GM10248 (cell line): ENCODE measurements at places on chromosomes 2 and 18.

- no peak for DNase-seq
Measured at GRCh38 chr2:68829749-68830148, 41.4 kb downstream of the BMP10 start.

- DNase-seq: no peak
Measured at GRCh38 chr18:48171490-48172188, 237.5 kb downstream of the ZBTB7C start.

DNA sequence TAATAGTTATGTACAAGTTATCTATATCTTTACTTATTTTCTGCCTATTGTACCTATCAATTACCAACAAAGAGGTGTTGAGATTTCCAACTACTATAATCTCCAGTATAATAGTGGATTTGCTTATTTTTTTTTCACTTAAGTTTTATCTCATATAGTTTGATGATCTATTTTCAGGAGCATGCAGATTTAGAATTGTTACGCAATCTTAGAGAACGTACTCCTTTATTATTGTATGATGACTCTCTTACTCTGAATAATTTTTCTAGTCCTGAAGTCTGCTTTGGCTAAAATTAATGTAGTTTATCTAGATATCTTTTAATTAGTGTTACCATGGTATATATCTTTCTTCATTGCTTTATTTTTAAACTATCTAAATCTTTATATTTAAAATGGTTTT is 205.2 kb downstream of the SCG2 start:
- DNase-seq: no peak

GRCh38 chr2:161238560-161239325 is 69.5 kb upstream of the PSMD14 start:
- peak; percentile 46 for DNase-seq

- no peak for DNase-seq
Measured at GRCh38 chr18:34342960-34343359, 118.2 kb upstream of the NOL4 start.

DNA sequence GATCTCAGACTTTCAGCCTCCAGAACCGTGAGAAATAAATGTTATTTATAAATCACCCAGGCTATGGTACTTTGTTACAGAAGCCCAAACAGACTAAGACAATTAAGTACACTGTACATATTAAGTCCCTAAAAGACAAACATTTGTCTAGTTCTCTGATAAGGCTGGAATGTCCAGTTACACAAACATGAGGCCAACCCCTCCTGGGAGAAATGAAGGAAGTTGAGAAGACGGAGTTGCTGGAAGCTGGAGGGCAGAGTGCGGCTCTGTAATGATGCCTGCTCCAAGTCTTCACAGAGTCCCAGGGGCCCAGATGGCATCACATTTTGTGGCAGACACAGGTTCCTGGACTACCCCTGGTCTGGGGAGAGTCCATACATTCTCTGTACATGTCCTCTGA is 79.2 kb upstream of the ST8SIA3 start:
- no peak for DNase-seq

GRCh38 chr2:227363756-227364155 is 15.3 kb downstream of the TM4SF20 start:
- DNase-seq: no peak

- no peak for DNase-seq
Measured at GRCh38 chr2:132876745-132877391, 206.9 kb upstream of the LYPD1 start.

GRCh38 chr2:33488715-33489540 is 12.5 kb downstream of the RASGRP3 start:
- DNase-seq: peak; percentile 45

- DNase-seq: no peak
Measured at GRCh38 chr2:109069331-109070194, 59.4 kb upstream of the SH3RF3 start.

DNA sequence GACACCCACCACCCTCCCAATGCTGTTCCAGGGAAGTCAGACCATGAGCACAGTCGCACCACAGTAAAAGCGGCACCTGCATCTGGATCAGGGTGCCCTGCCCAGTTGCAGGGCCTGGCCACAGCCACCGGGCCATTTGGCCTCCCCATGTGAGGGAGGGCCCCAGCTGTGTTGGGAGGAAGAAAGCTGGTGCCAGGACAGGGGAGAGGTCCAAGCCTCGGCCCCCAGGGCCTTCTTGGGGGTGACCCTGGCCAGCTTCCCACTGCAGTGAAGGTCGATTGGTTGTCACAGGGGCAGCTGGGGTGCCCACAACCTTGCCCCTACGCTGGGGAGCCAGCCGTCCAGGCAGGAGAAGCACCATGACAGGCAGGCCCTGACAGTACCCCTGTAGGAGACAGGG is 183.2 kb upstream of the RAB6C start:
- no peak for DNase-seq

GRCh38 chr2:150643114-150643725 is 155.8 kb upstream of the RND3 start:
- no peak for DNase-seq

DNA sequence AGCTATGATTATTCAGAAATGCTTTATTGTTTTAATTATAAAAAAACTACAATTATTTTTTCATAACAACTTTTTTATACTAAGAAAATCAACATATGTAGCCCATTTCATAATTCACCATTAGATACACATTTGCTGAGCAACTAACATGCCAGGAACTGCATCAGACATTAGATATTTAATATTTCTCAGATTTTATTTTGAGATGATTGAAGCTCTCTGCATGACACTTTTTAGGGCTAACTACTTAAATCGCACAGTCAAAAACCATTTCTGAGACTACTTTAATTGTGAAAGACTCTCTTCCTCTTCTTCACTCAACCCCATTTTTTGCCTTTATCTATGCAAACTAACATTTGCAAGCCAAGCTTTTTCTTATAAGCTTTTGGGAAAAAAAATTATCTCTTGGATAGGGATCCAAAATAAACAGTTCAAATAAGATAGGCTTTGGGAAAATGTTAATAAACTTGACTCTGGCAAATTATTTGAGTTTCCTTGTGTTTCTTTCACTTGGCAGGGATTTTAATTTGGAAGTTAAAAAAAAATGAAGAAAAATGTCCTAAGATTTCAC is 9.1 kb upstream of the COL3A1 start:
- DNase-seq: no peak

- no peak for DNase-seq
Measured at GRCh38 chr18:74486119-74486849, 9.9 kb upstream of the CNDP2 start.

DNA sequence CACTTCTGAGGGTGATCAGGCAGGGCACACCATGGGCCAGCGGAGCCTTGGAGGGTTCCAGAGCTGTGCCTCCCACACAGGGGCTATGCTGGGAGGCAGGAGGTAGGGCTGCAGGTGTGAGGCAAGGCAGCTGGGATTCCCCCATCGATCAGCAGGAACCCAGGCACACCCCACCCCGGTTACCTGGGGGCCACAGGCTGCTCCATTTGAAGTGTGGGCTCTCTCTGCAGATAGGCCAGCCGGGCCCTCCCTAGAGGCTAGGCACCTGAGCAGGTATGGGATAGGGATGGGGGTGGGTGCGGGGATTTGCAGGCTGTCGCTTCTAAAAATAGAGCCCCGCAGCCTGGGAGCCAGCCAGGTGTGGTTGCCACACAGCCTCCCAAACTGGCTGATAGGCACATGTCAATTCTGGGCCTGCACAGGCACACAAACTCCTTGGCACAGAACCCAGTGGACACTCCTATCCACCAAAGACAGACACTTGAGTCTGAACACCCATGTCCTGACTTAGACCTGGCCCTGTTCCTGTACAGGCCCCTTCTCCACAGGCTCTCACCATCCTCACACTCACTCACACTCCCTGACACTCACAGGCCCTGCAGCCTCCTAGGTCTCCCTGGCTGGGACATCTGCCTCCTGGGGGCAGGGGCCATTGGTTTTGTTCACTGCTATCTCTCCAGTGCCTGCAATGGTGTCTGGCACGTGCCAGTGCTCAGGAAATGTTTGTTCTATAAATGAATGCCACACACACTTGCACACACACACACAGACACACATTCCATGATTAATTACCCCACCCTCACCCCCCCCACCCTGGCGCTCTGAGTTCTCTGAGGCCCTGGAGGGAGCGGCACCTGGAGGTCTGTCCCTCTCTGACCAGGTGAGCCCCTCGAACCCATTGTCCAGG is 73.4 kb downstream of the ZFP36L2 start:
- no peak for DNase-seq

GRCh38 chr2:15782009-15782751 is 158.2 kb upstream of the MYCN start:
- no peak for DNase-seq

GRCh38 chr2:129922571-129923264 is 56.7 kb upstream of the RAB6C start:
- no peak for DNase-seq

GRCh38 chr2:69624131-69624530 is 19.4 kb downstream of the AAK1 start:
- DNase-seq: no peak

DNA sequence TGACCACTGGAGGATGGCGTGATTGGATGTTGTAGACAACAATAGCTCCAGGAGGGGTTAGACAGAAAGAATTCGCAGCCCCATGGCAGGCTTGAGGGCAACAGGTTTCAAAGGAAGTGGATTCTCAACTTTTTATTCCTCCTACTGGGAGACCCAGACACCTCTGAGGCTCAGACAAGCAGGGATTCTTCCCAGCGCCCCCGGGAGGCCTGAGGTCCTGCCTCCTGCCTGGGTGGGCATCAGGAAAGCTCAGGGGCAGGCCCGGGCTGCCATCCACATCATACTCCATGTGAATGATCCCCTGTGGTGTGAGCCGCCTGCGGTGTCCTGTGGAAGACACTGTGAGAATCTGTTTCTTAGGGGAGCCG is 203.5 kb downstream of the CYP26B1 start:
- DNase-seq: no peak

DNA sequence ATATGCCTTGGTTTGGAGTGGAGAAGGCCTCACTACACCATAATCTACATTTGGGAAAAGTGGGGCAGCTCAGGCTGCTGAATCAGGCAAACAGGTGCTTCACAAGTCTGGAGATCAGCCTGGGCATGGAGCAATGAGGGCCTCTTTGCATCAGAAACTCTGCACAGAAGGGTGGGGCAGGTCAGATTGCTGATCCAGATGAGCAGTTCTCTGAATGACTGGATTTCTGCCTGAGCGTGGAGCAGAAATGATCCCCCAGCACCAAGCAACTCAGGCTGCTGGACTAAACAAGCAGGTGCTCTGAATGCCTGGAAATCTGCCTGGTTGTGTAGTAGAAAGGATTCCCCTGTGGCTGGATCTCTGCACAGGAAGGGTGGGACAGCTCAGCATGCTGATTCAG is 605.3 kb upstream of the ZNF804A start:
- no peak for DNase-seq

- no peak for DNase-seq
Measured at GRCh38 chr2:120491111-120491625, 145.2 kb downstream of the INHBB start.

DNA sequence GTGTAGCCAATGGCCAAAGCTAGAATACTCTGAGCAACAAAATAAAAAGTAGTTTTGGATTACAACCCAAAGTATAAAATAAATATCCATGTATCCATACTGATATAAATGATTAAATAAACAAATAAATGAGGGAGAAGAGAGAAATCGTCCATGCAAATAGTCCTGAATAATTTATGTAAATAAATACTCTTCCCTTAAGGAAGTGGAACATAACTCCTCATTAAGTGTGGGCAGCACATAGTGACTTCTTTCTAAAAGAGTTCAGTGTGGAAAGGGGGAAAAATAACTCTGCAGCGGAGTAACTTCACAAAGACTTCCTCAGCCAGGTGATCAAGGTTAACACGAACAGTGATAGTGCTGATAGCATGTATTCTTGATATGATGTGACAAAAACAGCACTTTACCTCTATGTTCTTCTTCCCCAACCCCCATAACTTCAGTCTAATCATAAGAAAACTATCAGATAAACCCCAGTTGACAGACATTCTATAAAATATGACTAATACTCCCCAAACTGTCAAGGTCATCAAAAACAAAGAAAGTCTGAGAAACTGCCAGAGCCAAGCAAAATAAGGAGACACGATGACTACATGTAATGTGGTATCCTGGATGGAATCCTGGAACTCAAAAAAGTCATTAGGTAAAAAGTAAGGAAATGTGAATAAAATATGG is 30.7 kb downstream of the METTL8 start:
- no peak for DNase-seq

- DNase-seq: no peak
Measured at GRCh38 chr2:191202209-191202721, 42.9 kb upstream of the MYO1B start.

- DNase-seq: no peak
Measured at GRCh38 chr2:26687801-26688200, 4.7 kb upstream of the KCNK3 start.

DNA sequence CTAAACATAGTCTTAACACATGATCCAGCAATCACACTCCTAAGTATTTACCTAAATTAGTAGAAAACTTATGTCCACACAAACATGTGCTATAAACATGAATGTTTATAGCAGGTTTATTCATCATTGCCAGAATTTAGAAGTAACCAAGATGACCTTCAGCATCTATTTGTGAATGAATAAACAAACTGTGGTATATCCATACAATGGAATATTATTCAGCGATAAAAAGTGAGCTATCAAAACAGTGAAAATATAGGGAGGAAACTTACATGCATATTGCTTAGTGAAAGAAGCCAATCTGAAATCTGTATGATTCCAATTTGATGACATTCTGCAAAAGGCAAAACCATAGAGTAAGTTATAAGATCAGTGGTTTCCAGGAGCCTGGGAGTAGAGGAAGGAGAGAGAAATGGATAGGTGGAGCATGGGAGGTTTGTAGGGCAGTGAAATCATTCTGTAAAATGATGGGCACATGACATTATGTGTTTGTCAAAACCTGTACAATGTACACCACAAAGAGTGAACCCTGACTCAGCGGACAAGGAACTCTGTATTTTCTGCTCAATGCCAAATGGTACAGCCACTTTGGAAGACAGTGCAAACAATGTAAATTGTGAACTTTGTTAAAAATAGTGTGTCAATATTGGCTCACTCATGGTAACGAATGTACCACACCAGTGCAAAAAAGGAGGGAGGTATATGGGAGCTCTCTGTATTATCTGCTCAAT is 61.9 kb upstream of the IGFBP2 start:
- no peak for DNase-seq

GRCh38 chr2:101818531-101819451 is 121.3 kb downstream of the MAP4K4 start:
- DNase-seq: no peak

GRCh38 chr2:197915548-197916265 is 111.3 kb downstream of the PLCL1 start:
- no peak for DNase-seq

GRCh38 chr18:69161383-69162028 is 239.2 kb upstream of the DOK6 start:
- DNase-seq: no peak

DNA sequence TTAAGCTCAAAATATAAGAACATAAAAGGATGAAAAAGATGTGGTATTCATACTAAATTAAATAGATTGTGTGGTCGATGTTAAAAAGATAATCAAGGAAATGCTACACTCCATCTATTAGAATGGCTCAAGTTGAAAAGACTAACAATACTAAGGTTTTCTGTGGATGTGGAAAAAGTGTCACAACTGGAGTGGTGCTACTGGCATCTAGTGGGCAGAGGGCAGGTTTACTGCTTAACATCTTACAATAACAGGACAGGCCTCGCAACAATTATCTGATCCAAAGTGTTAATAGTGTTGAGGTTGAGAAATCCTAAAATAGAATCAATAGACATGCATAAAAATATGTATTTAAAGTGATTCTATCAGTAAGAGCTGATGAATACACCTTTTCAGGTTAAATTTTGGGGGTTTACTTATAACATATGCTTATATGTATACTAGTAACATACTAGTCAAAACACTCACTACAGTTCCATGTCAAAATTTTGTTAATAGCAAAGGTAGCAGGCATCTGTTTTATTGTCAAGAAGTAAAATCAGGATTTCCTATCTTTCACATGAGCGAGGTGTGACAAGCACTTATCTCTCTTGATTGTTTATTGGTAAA is 91.5 kb upstream of the TMEFF2 start:
- DNase-seq: no peak
